HCT116 (cell line): ENCODE measurements at places on chromosomes 5 and 9. TPM values are rescaled to one million over a fixed set of nuclear protein-coding genes. Genes with fewer than 3 reads are reported as not detected.
A peak's percentile ranks its signal among the peaks of the same experiment; 100 is the strongest.

DNA sequence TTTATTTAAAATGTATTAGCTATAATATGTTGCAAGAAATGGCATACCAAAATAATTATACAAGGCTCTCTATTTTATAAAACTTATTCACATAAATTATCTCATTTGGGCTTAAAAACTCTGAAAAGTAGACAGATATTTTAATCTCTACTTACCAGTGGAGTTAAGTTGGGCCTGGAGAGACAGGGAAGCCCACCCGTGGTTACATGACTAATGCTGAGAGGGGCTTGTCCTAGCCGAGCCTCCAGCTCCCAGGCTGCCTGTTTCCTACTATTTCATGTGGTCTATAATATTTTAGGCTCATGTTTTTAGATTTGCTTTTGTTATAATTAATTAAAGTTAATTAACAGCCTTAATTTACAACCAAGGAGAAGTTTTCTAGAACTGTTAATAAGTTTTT, 20.9 kb upstream of the ASPN start:
- no peaks in the 10 kb centered on the region for H3K27me3 ChIP-seq
- DNase-seq, result no peak
- H3K4me3 ChIP-seq, result no peak overlapping the region

The TMEM215 gene
- total RNA-seq, result not detected

GRCh38 chr9:22238809-22239684, 207.6 kb upstream of the DMRTA1 start:
- peak overlapping the region; percentile 28; the same call in 1 of the 2 replicates for H3K27ac ChIP-seq
- H3K4me1 ChIP-seq, result peaks cover 36% of the 10 kb centered on the region
- no peaks in the 10 kb centered on the region for H3K36me3 ChIP-seq

The ZDHHC11 gene
- total RNA-seq, result 17.0 TPM

GRCh38 chr5:17132444-17133083, 84.9 kb upstream of the BASP1 start:
- DNase-seq, result no peak
- H3K4me3 ChIP-seq, result no peak overlapping the region
- no peaks in the 10 kb centered on the region for H3K36me3 ChIP-seq
- H3K27me3 ChIP-seq, result no peaks in the 10 kb centered on the region
- no peak overlapping the region for H3K27ac ChIP-seq

DNA sequence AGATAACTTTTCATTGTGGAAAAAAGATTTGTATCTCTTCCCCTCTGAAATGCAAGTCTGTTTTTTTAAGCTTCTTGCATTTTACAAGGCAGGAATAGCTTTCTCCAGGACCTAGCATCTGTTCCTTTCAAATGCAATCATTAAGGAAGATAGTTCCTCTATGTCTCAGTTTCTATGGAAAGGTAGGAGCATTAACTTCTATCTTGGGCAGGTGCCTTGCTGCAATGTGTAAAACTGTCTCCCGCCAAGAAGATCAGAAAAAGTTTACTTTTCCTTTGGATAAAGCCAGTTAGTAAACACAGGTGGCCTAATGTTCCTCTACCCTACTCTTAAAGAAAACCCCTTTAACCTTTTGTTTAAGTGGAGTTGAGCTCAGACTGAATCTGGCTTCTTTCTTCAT, 560.6 kb upstream of the CYLC2 start:
- H3K4me1 ChIP-seq, result no peaks in the 10 kb centered on the region
- no peak overlapping the region for H3K27ac ChIP-seq
- H3K27me3 ChIP-seq, result no peaks in the 10 kb centered on the region
- no peak for DNase-seq
- no peak overlapping the region for H3K4me3 ChIP-seq
- no peaks in the 10 kb centered on the region for H3K36me3 ChIP-seq

GRCh38 chr5:16669776-16670175, 53.0 kb upstream of the RETREG1 start:
- DNase-seq, result no peak
- H3K4me3 ChIP-seq, result no peak overlapping the region
- no peaks in the 10 kb centered on the region for H3K27me3 ChIP-seq
- no peak overlapping the region for H3K27ac ChIP-seq
- no peaks in the 10 kb centered on the region for H3K4me1 ChIP-seq

DNA sequence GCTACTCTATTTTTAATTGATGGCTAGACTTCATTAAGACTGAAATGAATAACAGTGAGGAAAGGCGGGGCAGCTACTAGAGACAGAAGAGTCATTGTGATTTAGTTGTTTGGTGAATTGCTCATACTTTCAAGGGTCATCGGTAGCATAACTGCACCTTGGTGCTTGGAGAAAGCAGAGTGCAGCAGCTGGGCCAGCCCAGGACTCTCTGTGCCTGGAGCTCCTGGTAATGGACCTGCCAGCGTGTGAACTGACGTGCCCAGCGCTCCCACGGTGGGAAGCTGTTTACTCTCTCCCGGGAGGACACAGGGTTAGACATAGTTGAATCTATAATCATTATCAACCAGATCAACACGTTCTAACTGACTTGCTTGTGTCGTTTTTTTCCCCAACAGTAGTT, 42.9 kb downstream of the LURAP1L start:
- H3K27me3 ChIP-seq, result no peaks in the 10 kb centered on the region
- H3K36me3 ChIP-seq, result no peaks in the 10 kb centered on the region
- no peak overlapping the region for H3K4me3 ChIP-seq
- peaks cover 50% of the 10 kb centered on the region for H3K4me1 ChIP-seq
- DNase-seq, result peak; percentile 57

The PCDHGA3 gene
- total RNA-seq, result not detected

GRCh38 chr5:60535198-60535597, 164.8 kb downstream of the DEPDC1B start:
- no peaks in the 10 kb centered on the region for H3K4me1 ChIP-seq
- DNase-seq, result no peak
- H3K4me3 ChIP-seq, result no peak overlapping the region
- H3K36me3 ChIP-seq, result no peaks in the 10 kb centered on the region
- H3K27me3 ChIP-seq, result peaks cover 17% of the 10 kb centered on the region; the same call in 1 of the 2 replicates
- no peak overlapping the region for H3K27ac ChIP-seq

The EPB41L4A gene
- 2.8 TPM for total RNA-seq

GRCh38 chr9:22117511-22118384, 108.6 kb upstream of the CDKN2B start:
- H3K4me1 ChIP-seq, result no peaks in the 10 kb centered on the region
- H3K4me3 ChIP-seq, result no peak overlapping the region
- no peaks in the 10 kb centered on the region for H3K36me3 ChIP-seq
